ENCODE measurements at places on chromosomes 12 and 14.

DNA sequence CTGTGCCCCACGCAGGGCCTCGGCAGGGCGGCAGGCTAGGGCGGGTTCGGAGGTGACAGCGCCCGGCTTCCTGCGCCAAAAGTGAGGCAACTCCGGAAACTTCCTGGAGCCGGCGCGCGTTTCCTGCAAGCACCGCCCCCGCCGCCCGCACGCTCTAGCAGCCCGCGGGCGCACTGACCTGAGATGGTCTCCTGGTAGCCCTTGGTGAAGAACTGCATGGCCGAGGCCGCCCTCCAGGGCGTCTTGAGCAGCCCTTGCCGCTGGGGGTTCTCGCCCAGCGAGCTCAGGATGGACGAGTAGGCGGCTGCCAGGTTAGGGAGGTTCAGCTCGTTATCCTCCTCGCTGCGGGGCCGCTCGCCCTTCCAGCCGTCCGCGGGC is 494 bp downstream of the GCH1 start:
- DNase-seq: peak; percentile 68

- DNase-seq: no peak
Measured at GRCh38 chr14:72270749-72271148, 338.5 kb downstream of the RGS6 start.

GRCh38 chr12:69921831-69922230 is 96.8 kb downstream of the MYRFL start:
- DNase-seq: no peak

DNA sequence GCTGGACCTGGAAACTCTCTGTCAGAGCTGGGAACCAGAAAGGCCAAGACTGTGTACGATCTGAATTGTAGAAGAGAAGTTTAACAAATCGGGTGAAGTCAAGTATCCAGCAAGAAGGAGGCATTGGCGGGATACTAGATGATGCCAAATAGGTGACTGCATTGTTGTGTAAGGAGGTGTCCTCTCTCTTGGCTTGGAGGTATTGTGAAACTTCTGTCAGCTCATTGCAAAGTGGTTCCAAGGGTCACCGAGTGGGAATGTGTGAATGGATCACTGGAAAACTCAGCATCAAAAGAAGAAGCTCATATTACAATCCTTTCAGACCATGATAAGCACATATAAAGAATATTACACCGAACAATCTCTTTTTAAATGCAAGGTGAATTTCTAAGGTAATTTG is 11.7 kb downstream of the NAV3 start:
- DNase-seq: no peak

DNA sequence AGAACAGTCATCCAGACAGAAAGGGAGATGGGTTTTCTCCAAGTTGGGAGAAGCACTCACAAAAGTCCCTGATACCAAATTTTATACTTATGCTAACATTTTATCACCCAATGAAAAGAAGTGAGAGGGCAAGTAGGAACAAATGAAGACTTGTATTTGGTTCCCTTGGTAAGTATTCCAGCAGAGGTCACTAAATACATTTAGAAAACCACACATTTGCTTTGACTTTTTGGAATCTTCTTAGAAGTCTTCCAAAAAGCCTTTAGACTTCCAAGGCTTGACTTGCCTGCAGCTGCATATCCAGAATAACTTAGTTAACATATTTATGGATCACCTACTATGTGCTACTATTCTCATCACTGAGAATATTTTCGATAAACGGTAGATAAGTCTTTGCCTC is 3.1 kb upstream of the GYS2 start:
- no peak for DNase-seq

- no peak for DNase-seq
Measured at GRCh38 chr12:7832059-7832696, 40.5 kb downstream of the SLC2A14 start.

GRCh38 chr12:94098466-94098865 is 49.9 kb upstream of the PLXNC1 start:
- DNase-seq: no peak

- no peak for DNase-seq
Measured at GRCh38 chr12:104057771-104058197, 6.5 kb upstream of the HCFC2 start.

DNA sequence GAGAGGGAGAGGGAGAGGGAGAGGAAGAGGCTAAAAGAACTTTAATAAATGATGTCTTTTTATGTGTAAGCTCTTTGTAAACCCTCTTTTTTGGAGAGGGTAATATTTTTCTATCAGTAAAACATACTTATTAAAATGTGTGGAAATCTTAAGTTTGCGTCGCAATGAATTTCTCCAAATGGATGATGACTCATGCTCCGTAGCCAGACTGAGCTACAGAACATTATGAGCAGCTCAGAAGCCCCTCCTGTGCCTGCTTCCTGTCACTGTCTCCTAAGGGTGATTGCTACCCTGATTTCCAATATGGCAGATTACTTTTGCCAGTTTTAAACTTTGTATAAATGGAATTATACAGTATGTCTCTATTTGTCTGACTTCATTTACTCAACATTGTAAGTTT is 13.0 kb upstream of the PYGL start:
- no peak for DNase-seq

DNA sequence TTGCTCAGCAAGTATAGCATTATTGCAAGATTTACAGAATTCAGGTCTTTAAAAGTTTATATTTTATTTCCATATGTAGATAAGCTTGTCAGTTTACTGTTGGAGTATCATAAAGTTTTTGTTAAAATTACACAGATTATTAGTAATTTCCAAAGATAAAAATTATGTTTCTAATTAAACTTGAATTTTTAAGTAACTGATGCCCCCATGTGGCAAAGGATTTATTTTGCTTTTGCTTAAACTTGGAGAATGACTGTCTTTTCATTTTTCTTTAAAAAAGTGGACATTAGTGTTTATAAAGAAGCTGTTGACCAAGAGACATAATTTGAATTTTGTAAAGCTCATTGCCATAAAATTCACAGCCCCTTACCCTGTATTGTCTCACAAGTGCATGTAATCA is 45.8 kb downstream of the ETNK1 start:
- DNase-seq: no peak

- DNase-seq: no peak
Measured at GRCh38 chr12:85253853-85254252, 26.2 kb upstream of the ALX1 start.

DNA sequence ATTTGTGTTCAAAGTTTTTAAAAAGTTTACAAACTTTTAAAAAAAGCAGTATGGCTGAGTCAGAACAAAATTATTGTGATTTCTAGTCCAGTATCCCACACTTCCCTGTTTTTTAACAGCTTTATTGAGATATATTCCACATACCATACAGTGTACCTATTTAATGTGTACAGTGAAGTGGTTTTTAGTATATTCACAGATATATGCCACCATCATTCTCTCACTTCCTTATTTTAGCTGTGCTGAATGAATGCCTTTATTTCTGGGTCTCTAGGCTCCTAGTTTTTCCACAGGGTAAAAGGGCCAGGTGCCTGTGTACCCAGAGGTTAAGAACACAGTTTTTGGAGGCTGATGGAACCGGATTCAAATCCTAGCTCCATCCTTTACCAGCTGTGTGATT is 58.9 kb upstream of the SRSF5 start:
- no peak for DNase-seq

DNA sequence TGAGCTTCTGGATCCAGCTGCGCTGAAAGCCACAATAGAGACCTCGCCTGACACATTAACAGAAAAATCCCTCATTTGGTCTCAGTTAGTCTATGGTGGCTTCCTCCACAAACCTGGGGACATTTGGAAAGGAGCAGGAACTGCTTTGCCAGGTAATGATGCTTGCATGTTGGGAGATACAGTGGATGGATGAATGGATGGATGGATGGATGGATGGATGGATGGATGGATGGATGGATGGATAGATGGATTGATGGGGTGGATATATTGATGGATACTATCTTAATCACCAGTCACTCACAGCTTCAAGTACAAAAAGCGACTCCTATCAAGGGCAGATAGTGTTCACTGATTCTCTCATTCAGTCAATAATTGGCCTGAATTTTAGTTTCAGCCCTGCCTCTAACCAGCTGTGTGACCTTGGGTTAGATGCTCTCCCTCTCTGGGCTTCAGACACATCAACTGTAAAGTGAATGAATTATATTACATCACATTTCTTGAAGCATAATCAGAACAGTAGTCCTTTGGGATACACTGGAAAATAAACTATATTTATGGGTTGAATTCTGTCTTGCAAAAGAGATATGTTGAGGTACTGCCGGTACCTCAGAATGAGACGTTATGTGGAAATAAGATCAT is 29.3 kb downstream of the MAP1LC3B2 start:
- DNase-seq: no peak

DNA sequence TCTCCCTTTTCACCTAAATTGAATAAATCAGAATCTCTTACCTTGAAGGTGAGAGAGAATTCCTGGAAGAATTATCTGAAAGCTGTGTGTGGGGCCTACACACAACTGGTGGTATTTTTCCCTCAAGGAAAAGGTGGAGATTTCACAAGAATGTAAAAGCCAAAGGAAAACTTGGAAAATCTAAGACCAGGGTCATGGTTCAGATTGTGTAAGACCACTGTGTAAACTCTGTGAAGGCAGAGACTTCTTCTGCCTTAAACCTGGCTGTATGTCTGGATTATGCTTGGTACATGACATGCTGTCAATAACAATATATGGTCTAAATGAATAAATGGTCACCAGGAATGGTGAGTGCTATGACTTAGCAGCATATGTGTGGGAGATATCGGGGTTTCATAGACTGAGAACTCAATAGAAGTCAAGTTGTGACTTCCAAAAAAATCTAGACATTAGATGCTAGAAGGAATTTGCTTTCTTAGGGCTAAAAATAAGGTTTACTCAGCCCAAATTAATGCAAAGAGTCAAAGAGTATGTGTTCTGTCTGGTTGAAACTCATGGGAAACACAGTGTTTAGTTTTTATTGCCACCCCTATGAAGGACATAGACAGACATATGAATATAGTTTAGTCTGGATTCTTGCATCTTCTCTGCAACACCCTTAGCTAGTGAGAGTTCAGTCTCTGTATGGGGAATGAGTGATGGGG is 163.7 kb downstream of the SNAPC1 start:
- no peak for DNase-seq

DNA sequence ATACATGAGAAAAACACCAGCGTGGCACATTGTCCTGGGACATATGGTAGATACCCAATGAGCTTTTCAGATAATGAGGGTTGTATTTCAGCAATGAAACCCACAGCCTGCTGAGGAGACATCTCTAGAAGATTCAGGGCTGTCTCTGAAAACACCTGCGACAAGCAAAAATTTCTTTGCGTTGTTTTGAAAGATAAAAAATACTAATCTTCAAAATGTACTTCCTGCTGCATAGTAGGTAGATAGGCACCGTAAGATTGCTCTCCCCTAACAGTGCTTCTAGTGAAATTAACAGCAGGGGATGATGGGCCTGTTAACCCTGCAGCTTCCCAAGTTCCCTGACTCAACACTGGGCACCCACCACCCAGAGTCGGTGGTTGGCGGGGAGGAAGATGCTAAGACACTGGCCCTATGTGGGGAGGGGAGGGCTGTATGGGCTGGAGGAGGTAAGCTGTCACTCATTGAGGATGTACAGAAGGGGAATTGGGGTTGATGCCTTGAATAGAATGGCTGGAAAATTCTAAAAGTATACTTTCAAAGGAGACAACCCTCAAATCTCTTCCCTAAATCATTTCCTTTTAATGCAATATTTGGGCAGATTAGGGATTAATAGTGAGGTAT is 20.0 kb downstream of the ZFP36L1 start:
- no peak for DNase-seq

DNA sequence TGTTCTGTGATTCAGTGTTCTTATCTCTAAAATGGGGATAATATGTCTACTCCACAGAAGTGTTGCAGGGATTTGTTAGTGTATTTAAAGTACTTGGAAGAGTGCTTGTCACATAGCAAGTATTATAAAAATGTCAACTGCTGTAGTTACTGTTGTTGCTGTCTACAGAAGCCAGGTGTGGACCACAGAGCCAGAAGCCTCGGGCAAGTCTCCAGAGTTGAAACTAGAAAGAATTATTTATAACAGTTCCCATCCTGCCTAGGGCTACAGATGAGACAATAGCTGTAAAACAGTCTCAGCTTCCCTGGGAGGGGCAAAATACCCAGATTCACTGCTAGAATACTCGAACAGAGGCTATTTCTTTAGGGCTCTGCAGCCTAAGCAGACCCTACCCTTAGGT is 55.4 kb upstream of the FUT8 start:
- no peak for DNase-seq

- DNase-seq: no peak
Measured at GRCh38 chr12:107973950-107974349, 155.1 kb upstream of the WSCD2 start.

- DNase-seq: no peak
Measured at GRCh38 chr14:69093631-69094421, 59.1 kb downstream of the DCAF5 start.

GRCh38 chr12:89597770-89598169 is 71.9 kb upstream of the POC1B start:
- DNase-seq: no peak

GRCh38 chr12:86634456-86635410 is 378.5 kb upstream of the MGAT4C start:
- no peak for DNase-seq

DNA sequence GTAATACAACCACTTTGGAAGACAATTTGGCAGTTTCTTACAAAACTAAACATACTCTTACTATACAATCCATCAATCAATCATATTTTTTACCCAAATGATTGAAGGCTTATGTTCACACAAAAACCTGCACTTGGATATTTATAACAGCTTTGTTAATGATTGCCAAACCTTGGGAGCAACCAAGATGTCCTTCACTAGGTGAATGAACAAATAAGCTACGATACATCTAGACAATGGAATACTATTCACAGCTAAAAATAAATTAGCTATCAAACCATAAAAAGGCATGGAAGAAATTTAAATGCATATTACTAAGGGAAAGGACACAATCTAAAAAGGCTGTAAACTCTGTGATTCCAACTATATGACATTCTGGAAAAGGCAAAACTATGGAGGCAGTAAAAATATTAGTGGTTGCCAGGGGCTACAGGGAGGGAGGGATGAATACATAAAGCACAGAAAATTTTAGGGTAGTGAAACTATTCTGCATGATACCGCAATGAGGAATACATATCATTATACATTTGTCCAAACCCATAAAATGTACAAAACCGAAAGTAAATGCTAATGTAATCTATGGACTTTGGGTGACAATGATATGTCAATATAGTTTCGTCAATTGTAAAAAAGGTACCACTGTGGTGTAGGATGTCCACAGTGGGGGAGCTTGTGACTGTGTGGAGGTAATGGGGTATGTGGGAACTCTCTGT is 70.5 kb downstream of the GPR65 start:
- DNase-seq: no peak

GRCh38 chr12:43655586-43655985 is 103.0 kb downstream of the PUS7L start:
- DNase-seq: no peak

DNA sequence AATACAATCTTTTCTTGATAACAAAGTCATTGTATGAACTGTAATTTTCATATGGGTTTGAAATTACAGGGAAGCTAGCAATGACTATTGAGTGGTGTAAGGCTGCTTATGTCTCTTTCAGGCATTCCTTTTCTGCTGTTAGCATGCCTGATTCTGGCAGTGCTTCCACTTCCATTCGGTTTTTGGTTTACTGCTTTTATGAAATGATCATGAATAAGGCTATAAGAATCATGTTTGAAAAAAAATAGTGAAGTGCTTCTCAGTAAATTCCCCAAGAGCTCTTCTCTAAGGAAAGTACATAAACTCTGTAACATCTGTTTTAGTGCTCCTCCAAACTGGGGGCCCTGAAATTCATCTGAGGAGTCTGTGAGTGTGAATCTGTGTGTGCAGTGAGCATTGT is 434.0 kb upstream of the RGS6 start:
- DNase-seq: no peak

- no peak for DNase-seq
Measured at GRCh38 chr12:114209861-114210260, 196.1 kb downstream of the TBX5 start.

GRCh38 chr12:132200800-132201199 is 56.5 kb downstream of the NOC4L start:
- no peak for DNase-seq
